ENCODE measurements at places on chromosomes 6 and 20.

GRCh38 chr20:8535403-8536261 is 403.6 kb downstream of the PLCB1 start:
- peak; percentile 9 for DNase-seq

DNA sequence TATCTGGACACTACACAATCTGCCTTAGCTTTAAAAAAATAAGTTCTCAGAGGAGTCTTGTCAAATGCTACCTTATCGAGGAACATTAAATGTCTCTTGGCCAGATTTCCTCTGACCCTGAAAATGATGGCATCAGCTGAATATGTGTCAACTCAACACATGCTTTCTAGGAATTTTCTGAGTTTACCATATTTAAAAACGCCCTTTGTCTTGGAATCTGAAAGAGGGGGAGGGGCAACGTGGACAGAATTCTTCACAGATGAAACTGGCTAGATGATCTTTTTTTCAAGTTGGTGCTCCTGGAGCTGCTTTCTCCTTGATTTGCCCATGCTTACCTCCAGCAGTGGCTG is 5.1 kb downstream of the SOX4 start:
- no peak for DNase-seq

DNA sequence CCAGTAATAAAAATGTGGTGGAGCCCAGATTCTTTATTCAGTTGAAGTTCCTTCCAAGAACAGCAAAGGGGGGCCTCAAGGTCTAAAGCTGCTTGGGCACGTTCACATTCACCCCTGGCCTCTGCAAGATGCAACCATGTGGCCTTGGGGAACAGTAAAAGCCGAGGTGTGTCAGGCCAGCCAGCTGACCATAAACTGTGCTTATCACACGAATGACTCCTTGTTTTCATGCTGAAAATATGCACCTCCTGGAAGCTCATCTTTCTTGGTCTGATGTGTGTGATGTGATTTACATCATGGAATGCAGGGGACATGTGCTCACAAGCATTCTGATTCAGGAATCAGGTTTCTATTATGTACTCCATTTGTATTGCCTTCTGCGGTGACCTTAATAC is 211.6 kb upstream of the MARCKS start:
- no peak for DNase-seq

DNA sequence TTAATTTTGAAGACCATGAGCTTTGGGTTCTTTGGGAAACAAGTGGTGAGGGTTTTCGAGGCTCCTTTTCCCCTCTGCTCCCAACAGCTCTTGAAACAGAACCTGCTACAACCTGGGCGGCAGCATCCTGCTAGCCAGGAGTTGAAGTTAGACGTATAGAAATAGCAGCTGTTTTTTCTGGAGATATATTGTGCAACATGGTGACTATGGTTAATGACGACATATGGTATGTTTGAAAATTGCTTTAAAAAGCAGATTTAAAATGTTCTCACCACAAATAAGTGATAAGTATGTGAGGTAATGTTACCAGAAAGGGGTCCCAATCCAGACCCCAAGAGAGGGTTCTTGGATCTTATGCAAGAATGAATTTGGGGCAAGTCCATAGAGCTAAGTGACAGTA is 138.9 kb downstream of the PDE7B start:
- DNase-seq = no peak

DNA sequence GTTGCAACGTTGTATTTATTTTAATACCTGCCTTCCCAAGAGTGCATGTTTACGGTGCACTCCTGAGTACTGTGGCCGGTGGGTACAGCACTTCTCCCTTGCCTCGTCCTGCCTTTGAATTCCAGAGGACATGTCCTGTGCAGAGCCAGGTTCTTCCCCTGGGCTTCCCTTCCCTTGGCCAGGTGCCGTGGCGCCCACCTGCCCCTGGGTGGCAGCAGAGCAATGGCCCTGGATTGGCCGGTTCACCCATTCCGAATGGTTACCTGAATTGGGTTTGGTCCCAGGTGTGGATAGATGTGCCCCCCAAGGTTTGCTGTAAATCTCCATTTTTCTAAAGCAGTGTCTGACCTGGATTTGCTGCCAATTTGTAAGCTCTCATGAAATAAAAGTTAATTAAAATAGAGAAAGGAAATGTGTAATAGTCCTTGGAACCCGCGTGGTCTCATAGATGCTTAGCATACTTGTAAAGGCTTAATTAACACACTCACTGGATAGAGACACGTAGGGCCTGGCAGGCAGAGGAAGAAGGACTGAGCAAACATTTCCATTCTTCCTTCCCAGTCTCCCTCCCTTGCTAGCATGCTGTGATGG is 40.6 kb downstream of the DTD1 start:
- DNase-seq = no peak

DNA sequence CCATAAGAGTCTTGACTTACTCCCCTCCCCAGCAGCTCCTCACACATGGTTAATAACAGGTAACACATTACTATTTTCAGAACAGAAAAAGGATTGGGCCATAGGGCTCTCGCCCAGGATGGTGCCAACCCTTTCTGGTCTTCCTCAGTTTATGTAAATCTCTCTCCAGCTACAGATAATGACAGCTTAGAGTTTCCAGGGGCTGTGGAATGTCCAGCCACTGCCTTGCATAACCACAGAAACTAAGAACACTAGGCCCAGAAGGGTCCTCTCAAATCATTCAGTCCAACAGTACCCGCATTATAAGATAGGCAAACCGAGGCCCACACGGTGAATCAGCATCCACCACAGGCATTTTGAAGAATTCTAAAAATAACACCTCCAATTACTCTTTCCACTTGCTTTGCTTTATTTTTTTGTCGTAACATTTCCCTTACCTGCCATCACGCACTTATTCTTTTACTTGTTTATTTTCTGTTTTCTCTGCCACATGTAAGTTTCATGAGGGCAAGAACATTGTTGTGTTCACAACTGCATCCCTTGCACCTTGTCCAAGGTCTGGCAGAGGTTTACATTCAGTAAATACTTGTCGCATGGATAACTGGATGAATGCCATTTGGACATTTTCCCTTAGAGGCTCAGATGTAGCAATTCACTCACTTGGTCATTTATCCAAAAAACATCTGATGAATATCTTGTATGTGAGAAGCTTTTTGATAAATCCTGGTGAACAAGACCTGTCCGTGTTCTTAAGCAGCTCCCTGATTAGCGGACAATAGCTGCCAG is 6.4 kb upstream of the SDC4 start:
- no peak for DNase-seq

DNA sequence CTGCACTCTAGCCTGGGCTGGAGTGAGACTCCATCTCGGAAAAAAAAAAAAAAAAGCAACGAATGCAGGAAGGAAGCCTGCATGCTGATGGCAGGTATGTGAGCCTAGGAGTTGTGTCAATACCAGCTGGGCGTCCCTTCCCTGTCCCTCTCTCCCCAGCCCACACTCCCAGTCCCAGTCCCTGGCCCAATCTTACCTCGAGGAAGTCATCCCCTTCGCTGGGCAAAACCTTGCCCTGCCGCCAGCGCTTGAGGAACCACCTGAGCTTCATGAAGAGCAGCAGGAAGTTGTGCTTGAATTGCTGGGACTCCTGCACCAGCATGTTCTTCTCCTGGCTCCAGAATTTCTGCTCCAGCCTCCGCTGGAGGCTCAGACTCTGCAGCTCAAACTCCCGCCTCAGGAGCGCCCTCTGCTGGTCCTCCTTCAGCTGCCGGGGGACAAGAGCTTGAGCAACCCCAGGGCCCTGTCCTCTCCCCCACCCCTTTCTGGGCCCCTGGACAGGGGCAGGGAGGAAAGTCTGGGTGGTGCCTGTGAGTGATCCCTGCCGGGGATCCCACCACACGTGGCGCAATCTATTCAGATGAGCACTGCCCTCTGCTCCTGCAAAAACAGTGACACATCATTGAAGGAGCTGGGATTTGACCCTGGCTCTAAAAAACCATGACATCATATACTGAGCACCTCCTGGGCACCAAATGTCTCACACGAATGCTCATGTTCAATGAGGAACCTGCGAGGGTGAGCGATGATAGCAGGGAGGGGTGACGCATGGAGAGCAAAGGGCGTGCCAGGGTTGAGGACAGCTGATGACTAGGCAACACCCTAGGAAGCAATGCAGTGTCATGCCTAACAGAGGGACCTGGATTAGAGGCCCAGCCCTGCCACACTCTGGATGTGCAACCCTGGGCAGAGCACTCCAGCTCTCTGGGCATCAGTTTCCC is 35.0 kb upstream of the DSN1 start:
- no peak for DNase-seq

GRCh38 chr20:50992733-50993457 is 30.0 kb downstream of the KCNG1 start:
- DNase-seq = no peak

All from NCI-H2227 treated with DMSO at 0.1 percent for 48 hours (cell line).